Glutamatergic neuron (in vitro differentiated cells): ENCODE measurements at places on chromosomes 3 and 15.

DNA sequence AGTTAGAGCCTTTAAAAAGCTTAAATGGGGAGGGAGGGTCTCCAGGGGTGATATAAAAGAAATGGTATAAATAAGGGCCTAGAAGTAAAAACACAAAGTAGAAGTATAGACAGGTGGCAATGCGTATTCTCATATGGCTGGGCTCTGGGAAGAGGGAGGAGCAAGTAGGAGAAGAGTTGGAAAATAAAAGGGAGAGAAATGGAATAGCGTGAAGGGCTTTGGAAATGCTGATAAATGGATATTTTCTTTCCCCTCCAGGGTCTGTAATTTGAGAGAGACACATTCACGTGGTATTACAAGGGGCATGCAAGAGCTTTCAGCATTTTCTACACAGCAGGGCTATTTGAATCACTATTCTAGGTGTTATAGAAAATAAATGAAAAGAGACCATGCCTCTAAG lies 313.7 kb downstream of the RYR3 start:
- no peak for DNase-seq

- DNase-seq: no peak
Observed at GRCh38 chr3:114313426-114313825, 19.6 kb downstream of the TIGIT start.

- no peak for DNase-seq
Observed at GRCh38 chr3:57962448-57962834, 45.8 kb upstream of the FLNB start.

DNA sequence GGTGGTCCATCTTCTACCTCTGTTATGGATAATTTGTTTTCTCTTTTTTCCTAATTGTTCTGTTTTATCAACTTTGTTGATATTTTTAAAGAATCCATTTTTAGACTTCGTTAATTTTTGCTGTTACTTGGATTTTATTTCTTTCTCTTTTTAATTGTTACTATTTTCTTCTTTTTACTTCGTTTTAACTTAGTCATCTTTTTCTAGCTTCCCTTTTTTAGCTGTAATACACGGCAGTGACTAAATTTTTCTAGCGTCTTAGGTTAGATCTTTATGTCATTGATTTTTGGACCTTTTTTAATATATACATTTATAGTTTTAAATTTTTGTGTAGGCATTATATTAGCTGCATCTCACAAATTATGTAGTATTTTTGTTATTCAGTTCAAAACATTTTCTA lies 33.1 kb downstream of the ARIH2 start:
- no peak for DNase-seq

- no peak for DNase-seq
Observed at GRCh38 chr3:105430455-105430854, 63.7 kb downstream of the ALCAM start.

- no peak for DNase-seq
Observed at GRCh38 chr3:88142094-88142624, 7.6 kb upstream of the C3orf38 start.

DNA sequence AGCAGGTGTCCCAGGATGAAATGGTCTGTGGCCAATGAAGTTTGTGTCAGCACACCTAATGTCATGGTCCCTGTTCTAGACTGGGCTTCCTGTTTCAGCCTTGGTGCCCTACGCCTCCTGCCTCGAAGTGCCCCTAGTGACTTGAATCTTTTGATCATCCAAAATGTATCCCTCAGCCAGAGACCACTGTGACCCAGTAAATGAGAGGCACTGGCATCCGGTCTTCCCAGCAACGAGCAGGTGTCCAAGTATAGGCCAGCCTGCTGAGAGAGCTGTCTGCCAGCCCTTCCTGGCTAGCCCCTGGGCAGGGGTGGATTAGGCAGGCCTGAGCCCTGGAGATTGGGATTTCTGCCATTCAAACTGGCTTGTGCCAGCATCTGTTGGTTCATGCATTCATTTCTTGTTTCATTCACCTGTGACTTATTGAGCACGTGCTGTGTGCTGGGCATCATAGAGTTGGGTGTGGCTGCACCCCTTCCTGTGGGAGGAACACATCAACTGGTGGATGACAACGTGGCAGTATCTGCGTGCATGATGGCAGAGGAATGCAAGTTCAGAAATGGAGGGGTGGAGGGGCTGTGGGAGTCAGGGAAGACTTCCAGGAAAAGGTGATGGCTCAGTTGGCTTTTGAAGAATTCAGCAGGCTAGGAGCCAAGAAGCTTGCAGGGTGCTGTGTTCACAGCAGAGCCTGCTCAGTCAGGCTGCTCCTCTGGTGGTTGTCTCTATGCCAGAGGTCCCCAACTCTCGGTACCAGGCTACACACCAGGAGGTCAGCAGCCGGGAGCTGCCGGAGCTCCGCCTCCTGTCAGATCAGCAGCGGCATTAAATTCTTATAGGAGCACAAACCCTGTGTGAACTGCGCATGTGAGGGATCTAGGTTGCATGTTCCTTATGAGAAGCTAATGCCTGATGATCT lies 21.6 kb downstream of the ESYT3 start:
- no peak for DNase-seq

GRCh38 chr3:161737171-161737570 lies 240.6 kb downstream of the OTOL1 start:
- no peak for DNase-seq

DNA sequence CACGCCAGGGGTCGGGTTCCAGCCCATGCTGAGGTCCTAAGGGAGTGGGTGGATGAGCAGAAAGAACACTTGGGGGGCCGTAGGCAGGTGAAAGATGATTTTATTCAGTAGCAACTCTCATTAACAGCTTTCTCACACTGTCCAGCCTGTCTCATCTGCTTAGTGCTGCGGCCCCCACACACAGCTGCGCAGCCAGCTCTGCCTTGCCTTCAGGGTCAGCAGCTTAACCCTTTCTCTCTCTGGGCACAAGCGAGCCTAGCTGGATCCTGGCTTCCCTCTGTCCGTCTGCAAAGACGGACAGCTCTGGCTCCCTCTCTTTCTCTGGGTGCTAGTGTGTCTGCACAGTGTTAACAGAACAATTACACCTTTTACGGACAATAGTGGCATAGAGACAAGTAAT lies 21.3 kb downstream of the NPAP1 start:
- DNase-seq: peak; percentile 30

DNA sequence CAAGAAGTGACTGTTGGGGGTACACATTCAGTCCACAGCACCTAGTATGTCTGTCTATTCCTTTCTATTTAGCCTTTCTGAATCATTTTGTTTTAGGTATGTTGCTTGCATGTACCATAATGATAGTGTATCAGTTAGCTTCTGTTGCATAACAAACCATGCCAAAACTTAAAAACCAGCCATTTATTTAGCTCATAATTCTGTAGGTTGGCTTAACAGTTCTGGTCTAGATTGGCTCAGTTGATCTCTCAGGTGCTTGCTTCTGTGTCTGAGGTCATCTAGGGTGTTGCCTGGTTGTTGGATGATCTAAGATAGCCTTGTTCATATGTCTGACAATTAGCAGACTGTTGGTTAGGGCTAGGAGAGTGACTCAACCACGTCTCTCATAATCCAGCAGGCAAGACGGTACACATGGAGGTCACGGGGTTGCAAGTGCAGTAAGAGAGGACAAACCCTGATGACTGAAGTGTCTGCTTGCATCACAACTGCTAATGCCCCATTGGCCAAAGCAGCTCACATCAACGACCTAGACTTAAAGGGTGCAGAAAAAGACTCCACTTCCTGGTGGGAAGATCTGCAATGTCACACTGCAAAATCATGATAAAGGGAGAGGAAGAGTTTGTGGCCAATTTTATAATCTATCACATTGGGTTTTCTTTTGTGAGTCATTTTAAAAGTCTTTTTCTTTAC lies 6.8 kb upstream of the PDCD6IP start:
- DNase-seq: no peak

DNA sequence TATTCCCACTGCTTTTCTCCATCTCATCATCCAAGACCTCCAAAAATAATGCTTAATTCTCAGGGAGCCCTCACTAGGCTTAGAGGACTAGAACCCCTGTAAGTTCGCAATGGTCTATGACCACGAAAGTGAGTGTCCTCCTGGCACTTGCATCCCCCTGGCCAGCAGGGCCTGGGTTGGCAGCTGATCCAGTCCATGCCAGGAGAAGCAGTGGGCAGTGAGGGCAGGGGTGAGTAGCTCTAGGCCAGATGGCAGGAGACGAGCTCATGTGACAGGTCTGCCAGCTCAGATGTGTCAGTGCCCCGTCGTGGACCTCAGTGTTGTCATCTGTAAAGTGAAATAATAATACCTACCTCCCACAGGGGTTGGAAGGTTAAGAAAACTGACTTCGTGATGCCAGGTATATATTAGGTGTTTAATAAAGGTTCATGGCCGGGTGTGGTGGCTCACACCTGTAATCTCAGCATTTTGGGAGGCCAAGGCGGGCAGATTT lies 11.1 kb downstream of the GP5 start:
- DNase-seq: no peak
